ENCODE measurements at places on chromosomes 5 and 9.
A peak's percentile ranks its signal among the peaks of the same experiment; 100 is the strongest.

DNA sequence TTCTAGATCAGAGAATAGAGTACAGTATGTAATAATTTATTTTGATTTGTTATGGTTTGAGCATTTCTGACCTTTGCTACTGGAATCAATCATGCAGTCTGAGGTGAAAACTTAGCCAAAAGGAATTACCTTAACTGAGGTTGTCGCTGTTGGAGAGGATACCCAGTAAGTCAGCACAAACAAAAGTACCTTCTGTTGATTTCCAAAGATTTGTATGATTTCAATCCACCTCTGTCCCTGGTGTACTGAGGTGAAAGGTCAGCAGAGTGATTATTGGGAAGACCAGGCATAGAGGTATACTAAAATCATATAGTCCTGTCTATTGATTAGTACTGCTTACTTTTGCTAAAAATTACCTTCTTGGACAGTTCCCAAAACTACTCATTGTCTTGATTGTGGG, 32.8 kb downstream of the RUSC2 start:
- DNase-seq = no peak

GRCh38 chr9:126295936-126296600, 30.6 kb upstream of the MVB12B start:
- no peak for DNase-seq

DNA sequence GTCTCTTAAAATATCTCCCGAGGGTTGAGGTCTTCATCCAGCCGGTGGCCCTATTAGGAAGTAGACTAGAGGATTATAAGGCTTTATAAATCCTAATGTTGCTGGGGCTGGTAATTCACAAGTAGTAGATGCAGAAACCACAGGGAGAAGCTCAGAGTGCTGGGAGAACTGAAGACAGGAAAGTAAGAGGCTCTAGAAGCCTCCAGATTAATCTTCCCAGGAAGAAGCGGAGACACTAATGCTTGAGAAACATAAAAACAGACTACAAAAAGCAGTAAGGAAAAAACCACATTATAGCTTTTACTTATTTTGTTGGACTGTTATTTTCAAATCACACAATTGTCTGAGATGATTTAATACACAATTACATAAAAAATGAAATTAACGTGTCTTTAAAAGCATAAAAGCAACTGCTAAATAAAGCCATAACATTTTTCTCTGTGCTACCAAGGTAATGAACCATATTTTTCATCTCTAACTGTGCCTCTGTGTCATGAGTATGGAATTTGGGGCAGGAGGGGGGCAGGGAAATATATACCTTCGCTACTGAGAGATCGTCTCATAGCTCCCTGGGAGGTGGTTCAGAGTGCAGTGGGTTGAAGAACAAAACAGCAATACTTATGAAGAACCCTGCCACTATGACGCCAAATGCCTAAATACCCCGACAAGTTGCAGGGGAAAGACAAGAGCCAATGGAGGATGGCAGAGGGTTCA, 806.2 kb upstream of the WWC1 start:
- no peak for DNase-seq

GRCh38 chr5:169954786-169955185, 25.5 kb downstream of the INSYN2B start:
- DNase-seq = no peak

DNA sequence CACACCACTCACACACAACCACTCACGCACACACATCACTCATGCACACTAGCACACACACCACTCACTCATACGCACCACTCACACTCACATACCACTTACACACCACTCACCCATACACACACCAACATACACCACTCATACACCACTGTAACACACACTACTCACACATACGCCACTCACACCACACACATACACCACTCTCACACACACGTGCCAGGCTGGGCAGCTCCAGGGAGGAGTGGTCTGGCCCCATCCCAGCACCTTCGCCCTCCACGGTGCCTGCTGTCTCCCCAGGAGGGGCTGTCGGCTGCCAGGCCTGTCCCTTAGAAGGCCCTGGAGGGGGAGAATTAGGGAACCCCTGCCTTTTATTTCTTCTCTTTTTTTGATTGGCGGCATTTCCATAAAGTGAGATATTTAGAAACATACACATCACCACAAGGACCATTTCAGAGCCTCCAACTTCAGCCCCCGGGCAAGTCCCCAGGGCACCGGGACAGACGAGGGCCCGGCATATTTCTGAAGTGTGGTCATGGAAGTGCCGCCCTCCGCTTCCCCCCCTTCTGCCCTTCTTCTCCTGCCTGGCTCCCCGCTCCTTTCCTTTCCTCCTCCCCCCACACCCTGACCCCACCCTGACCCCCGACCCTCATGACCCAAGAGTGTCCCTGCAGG, 6.3 kb upstream of the ASB6 start:
- DNase-seq = peak; percentile 46

DNA sequence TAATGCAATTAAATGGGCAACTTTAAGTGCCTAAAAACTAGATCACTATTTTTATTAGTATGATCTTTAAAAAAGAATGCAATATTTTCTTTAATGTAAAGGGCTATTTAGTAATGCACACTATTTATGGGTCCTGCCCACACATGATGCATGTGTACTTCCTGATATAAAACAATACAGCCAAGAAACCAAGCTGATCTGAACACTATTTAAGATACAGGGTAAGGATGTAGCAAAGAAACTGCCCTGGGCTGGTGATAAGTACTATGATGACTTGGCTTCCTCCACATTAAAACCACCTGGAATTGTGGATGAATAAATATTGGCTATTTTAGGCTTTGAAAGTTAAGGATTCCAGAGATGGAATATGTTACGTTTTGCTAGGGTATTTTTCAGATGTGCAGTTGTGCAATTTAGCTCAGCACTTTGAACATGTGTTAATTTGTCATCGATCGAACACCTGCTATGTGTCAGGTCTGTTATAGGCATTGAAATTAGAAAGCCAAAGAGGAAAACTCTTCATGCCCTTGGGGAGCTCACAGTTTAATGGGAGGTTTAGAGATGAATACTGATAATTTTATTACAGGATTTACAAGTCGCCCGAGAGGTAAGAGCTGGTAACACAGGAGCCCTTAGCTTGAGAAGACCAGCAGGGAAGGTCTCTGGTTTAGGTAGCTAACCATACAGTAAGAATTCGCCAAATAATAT, 276.7 kb downstream of the PLK2 start:
- DNase-seq = peak; percentile 2

- peak; percentile 80 for DNase-seq
Observed at GRCh38 chr9:2727966-2728613, 10.8 kb downstream of the KCNV2 start.

- DNase-seq = peak; percentile 94
Observed at GRCh38 chr5:122154910-122155309, 25.6 kb downstream of the ZNF474 start.

DNA sequence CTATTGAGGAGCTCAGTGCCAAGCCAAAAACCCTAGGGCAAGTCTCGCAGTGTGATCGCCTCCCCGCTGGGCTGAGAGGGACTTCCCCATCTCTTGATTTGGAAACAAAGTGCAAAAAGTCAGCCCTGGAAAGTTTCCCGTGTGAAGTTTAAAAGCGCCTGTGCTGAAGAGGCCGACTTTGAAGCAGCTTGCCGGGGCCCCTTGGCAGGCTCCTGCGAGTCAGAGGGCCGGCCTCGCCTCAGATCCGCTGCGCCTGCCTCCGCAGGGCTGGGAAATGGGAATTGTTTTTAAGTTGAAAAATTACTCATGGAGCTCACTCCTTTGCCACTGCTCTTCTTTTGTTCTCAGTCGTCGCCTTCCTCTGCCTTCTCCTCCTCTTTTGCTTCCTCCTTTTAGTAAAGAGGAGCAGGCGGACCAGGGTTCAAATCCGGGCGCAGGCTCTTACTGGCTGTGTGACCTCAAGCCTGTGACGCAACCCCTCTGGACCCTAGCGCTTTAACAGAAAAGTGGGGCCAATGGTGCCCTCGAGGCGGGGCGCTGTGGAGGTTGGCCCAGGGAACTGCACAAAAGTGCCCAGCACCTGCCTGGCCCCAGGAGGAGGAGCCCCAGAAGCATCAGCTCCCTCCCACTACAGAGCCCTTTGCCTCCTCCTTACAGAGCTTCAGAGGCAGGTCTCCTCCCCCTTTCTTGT, 14.7 kb upstream of the LHX2 start:
- DNase-seq = no peak

DNA sequence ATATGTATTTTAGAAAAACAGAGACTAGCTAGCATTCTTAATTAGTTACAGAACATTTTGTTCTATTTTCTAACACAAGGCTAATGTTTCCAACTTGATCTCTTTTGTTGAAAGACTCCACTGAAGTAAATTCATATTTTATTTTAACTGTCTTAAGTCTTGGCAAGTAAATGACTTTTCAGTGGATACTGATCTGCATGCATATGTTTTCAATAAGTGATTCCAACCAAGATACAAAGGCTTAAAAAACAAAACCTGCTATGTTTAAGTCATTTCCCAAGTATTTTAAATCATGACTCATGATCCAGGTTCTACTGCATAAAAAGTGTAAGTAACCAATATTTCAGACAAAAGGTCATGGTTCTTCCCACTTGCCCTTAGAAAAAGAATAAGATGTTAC, 5.7 kb downstream of the CDO1 start:
- DNase-seq = peak; percentile 91

DNA sequence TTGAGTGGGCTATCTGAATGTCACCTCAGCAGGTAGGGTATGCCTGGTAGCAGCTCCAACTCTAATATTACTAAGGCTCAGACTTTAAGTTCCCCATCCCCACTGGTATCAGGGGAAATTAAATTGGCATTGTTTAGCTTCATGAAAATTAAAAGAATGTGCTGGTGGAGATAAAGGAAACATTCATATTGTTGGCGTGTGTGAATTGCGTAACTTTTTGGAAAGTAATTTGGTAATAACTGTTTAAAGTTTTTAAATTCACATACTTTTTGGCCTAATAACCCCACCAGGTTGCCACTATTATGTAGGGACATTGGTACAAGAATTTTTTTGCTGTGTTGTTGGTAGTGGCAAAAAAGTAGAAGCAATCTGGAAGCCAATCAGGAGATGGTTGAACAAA, 29.4 kb downstream of the TNPO1 start:
- DNase-seq = peak; percentile 68

DNA sequence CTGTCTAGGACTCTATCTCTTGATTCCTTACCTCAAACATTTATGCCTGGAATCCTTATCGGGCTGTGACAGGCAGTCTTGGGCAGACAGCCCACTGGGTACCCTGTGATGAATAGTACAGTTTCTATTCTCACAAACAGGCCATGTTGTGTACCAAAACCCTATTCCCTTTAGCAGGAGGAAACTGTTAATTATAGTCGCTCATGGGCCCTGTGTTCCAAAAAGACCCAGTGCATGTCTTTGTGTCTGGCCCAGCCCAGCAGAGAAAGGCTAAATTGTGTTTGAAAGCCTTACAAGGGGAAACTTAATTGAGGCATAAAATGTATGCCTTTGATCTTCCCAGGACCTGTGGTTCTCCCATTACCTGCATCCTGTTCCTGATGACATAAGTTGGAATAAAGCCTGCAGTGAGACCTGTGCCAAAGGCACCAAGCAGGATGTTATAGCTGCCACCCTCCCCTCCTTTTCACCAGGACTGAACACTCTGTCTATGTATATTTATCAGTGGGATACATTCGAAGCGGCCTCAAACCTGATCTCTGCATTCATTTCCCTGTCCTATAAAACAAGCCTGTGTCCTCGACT, 43.3 kb downstream of the TLR4 start:
- no peak for DNase-seq

- DNase-seq = no peak
Observed at GRCh38 chr9:77589046-77589795, 58.9 kb downstream of the GNA14 start.

DNA sequence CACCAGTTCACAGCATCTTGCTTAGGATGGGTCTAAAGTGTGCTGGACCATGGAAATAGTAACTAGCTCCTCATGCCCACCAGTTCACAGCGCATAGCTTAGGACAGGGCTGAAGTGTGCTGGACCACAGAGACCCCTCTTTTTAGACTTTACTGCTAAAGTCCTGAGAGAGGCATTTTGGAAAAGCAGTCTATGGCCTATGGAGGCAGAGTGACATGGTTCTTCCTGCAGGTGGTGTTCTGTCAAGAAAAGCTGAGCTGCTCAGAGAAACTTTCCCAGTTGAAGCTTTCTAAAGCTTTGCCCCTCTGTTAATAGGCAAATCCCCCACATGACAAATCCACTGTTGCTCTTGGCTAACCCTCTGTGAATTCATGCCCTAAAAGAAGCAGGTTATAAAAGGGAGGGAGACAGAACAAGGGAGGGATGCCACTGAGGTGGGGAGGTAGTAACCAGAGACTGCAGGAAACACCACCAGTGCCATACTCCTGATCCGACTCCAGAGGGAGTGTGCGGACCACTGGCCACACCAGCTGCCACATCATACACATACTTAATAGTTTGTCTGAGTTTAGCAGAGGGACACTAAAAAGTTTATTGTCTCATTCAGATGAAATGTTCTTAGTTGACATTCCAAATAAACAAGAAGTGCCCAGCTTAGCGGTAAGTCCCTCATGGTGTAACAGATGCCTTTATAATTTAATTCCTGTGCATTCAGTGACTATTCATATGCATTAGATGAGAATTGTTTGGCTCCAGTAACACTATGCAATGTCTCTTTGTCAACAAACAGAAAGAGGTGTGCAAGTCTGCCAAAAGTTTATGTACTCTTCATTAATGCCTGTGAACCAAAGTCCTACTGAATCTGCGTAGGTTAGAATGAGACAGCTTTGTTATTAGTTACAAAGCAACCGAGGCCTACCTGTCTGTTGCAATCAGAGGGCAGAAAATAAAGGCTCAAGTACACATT, 236.2 kb upstream of the NFIL3 start:
- DNase-seq = peak; percentile 68

GRCh38 chr9:80125731-80126264, 554.0 kb downstream of the TLE4 start:
- no peak for DNase-seq

- DNase-seq = no peak
Observed at GRCh38 chr9:7237473-7238246, 479.9 kb downstream of the KDM4C start.

- DNase-seq = no peak
Observed at GRCh38 chr5:77987331-77987730, 211.2 kb upstream of the TBCA start.

- DNase-seq = no peak
Observed at GRCh38 chr9:87152256-87152655, 204.9 kb upstream of the GAS1 start.

- DNase-seq = no peak
Observed at GRCh38 chr9:115162946-115163345, 45.0 kb upstream of the TNC start.
